BJ (cell line): ENCODE measurements at places on chromosomes 12 and 14.
A peak's percentile ranks its signal among the peaks of the same experiment; 100 is the strongest.

- no peak for DNase-seq
Measured at GRCh38 chr12:6208130-6208529, 7.9 kb downstream of the CD9 start.

DNA sequence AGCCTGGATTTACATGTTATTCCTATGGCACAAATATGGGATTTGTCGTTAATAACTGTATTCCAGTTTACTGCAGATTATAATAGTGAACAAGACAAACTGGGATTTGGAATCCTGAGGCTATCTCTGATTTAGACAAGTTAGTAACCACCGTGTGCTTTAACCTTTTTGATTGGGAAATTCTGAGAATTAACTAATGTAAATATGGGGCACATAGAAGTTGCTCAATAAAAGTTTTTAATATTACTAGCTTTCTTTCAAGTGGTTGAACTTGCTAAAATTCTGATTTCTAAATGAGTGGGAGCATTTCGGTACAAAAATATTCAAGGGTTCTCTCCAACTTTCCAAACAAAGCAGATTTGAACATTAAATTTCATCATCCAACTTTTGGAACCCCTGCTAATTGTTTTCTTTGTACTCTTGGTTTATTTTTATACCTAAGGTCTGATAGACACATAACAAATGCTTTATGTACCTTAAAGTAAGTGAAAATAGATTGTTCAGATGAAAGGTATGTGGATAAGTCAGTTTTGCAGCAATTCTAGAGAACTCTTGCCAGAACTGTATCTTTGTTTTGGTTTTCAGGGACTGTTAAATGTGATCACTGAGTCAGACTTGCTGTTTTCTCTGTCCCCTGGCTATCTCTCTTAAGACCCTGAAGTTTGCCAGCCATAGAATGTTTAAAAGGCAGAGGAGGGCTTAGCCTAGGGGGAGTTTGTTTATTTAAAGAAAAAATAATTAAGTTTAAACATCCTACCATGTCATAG, 57.5 kb downstream of the FRS2 start:
- peak; percentile 38 for DNase-seq

DNA sequence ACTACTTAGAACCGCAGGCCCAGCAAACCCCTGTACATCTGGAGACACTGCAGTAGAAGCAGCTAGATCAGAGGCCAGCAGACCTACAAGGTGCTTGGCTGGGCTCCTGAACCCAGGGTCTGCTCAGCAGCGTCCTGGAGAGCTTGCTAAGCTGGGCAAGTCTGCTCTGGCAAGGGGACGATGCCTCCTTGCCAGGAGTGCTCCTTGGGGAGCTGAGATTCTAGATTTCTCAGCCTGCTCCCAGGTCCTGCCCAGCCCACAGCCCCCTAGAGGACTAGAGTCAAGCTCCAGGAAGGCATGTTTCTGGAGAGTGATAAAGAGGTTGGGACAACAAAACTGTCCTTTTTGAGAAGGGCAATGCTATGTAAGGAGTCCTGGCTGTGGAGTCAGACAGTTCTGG, 60.3 kb downstream of the HSPB8 start:
- DNase-seq = no peak

GRCh38 chr12:94560431-94561221, 89.7 kb downstream of the TMCC3 start:
- no peak for DNase-seq

- DNase-seq = no peak
Measured at GRCh38 chr12:104643819-104644669, 187.3 kb downstream of the CHST11 start.

DNA sequence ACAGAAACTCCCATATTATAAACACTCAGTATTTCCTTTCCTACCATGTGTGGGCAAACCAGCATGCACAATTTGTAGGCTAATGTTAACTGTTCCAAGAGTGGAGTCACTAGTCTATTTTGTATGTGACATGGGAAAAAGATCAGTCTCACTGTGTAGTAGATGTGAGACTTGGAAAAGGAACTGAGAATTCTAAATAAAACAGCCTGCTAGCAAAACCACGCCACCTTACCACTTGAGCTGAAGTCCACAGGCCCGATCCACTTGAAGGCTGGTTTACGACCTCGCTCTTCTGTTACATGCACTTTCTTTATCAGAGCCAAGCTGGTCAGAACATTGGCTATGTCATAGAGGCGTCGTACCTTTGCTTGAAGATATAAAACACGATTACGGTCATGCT, 22.5 kb downstream of the E2F7 start:
- DNase-seq = no peak

DNA sequence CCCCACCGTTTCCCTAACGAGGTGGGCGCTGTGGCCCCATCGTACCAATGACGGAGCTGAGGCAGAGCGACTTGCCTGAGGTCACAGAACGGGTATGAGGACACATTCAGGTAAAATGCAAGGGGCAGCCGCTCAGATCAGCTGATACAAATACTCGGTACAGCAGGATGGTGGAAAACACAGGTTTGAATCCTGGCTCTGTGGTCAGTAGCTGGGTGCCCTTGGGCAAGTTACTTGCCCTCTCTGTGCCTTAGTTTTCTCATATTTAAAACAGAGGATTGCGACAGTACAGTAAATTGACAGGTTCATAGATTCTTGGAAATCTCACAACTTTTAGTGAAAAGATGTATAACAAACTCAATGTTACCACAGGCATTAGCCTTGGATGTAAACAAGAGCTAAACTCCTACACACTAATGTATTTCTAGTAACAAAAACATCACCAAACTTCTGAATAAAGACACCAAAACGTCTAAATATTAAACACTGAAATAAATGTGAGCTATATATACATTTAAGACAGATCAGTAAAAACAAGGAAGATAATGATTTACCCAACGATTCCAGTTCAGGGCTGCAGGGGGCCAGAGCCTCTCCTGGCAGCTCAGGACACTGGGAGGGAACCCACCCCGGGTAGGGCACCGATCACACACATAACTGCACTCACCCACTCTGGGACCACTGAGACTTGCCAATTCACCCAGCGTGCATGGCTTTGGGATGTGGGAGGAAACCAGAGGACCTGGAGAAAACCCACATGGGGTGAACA, 128.4 kb downstream of the RBM19 start:
- DNase-seq = no peak

- no peak for DNase-seq
Measured at GRCh38 chr14:37865719-37866549, 270.5 kb downstream of the TTC6 start.
